ENCODE measurements at places on chromosomes 6 and 20.

DNA sequence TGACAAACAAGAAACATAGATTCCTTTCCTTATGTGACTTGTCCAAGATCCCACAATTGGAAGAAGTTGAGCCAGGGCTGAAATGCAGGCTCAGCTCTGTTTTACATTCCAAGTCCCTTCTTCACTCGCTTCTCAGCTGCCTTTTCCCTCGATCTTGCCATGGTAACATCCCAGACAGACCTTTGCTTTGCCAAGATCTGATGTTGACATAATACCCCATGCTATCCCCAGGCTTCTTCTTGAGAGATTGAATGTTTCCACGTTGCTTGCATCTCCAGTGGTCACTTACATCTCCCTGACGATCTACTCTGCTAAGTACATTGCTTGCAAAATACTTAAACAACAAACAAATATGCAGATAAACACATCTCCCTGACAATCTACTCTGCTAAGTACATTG lies 63.5 kb downstream of the TBXT start:
- peak; percentile 8 for DNase-seq

GRCh38 chr6:149888093-149888492 lies 9.8 kb downstream of the RAET1E start:
- no peak for DNase-seq

- no peak for DNase-seq
Observed at GRCh38 chr6:33978412-33979150, 167.3 kb downstream of the GRM4 start.

DNA sequence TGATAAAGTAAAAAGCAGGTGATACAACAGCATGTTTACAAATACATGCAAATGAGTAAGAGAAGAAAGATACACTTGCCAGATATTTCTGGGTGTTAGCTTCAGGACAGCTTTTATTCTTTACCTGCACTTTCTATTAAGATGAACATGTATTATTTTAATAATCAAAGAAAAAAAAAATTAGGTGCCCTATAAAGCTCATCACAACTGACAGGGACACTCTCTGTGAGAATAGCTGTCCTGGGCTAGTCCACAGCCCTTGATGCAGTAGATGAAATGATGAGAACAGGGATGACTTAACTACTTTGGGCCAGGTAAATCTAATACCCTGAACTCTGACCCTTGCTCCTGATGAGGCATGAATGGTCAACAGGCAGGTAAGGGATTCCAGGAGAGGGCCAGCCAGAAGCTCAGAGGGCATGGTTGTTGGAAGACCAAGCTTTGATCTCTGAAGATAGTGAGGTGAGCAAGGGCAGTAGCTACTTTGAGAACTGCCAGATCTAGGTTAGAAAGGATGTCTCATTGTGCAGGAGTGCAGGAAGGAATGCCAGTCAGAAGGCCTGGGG lies 15.6 kb downstream of the NSFL1C start:
- DNase-seq, result peak; percentile 28

DNA sequence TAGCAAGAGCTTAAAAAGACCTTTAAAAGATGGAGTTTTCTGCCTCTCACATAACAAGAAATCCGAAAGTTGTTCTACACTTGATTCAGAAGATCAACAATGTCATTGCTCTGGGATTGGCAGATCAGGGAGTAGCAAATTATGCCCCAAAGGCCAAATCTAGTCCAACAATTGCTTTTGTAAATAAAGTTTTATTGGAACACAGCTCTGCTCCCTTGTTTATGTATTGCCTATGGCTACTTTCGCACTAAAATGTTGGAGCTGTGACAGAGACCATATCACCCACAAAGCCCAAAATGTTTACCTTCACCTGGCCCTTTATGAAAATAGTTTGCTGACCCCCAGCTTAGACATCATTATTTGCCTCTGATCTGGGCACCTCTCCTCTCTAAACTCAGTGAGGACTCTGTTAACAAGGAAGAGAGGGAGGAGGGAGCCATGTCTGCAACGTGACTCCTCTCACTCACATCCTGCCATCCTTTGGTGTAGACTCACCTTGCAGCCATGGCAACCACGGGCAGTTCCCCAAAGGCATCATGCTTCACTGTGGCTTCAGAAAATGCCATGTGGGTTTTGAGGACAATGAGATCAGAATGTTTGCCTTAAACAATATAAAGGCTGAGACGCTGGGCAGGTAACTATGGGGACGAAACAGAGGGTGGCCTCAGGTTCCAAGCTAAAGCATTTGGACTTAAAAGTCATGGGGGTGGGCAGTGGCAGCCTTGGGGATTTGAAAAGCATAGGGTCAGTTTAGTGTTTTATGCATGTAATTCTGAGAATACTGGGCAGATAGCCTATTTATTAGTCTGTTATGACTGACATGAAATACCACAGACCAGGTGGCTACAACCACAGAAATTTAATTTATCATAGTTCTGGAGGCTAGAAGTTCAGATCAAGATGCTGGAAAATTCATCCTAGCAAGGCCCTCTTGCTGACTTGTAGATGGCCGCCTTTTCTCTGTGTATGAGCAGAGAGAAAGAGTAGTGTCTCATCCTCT lies 149.7 kb upstream of the TNFAIP3 start:
- DNase-seq, result peak; percentile 35

All from astrocyte of the spinal cord (primary cell).